Activated B cell treated with CpG ODN at 0.5 μM for 24 hours (primary cell): ENCODE measurements at places on chromosomes 11 and 22. TPM values are rescaled to one million over a fixed set of nuclear protein-coding genes. Genes with fewer than 3 reads are reported as not detected.

DNA sequence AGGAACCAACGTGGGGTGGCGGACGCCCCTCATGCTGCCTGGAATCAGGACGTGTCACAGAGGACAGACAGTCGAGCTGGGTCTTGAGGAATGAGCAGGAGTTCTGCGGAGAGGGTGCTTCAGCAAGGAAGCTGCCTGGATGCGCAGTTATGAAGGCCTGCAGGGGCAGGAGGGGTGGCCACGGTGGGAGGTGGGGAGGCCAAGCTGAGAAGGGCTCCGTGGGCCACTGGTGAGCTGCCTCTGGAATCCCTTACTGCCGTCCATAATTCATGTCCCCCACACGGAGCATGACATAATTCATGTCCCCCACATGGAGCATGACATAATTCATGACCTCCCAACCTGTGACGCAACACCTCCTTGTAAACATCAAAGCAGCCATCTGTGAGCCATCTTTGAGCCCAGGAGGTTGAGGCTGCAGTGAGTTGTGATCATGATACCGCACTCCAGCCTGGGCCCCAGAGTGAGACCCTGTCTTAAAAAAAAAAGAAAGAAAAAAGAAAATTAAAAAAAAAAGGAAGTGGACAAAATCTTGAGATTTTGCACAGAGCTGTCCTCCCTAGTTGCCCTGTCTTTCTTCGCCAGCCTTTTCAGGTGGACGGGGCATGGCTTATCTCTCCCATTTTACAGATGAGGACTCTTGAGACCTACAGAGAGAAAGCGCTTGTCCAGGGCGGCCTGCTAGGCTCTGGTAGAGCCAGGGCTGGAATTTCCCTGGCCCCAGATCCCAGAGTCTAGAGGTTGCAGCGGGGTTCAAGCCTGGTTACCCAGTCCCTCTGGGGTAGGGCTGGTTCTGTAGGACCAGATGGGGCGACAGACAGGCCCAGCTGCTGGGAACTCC is 24.3 kb upstream of the PICK1 start:
- H3K27me3 ChIP-seq = no peaks in the 10 kb centered on the region
- H3K4me1 ChIP-seq = no peaks in the 10 kb centered on the region
- H3K27ac ChIP-seq = no peak overlapping the region
- H3K36me3 ChIP-seq = no peaks in the 10 kb centered on the region
- no peak overlapping the region for H3K4me3 ChIP-seq

DNA sequence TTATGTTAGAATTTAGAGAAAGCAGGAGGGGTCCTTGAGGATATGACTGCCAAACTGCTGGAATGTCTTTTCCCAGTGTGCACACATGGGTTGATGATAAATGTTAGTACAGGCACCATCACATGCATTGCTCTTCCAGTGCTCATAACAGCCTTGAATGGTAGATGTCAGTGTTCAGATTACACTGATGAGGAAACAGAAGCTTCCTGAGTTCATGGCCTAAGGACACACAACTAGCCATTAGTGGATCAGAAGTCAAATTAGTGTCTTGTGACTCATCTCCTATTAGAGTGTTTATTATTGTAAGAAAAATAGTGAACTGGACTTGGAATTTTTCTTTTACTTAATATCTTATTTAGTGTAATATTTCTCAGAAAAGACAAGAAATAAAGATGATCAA is 241.5 kb downstream of the DDX10 start:
- no peaks in the 10 kb centered on the region for H3K4me1 ChIP-seq
- H3K27ac ChIP-seq = no peak overlapping the region
- no peak for DNase-seq
- no peaks in the 10 kb centered on the region for H3K27me3 ChIP-seq
- peaks cover 10% of the 10 kb centered on the region for H3K36me3 ChIP-seq
- H3K4me3 ChIP-seq = no peak overlapping the region

DNA sequence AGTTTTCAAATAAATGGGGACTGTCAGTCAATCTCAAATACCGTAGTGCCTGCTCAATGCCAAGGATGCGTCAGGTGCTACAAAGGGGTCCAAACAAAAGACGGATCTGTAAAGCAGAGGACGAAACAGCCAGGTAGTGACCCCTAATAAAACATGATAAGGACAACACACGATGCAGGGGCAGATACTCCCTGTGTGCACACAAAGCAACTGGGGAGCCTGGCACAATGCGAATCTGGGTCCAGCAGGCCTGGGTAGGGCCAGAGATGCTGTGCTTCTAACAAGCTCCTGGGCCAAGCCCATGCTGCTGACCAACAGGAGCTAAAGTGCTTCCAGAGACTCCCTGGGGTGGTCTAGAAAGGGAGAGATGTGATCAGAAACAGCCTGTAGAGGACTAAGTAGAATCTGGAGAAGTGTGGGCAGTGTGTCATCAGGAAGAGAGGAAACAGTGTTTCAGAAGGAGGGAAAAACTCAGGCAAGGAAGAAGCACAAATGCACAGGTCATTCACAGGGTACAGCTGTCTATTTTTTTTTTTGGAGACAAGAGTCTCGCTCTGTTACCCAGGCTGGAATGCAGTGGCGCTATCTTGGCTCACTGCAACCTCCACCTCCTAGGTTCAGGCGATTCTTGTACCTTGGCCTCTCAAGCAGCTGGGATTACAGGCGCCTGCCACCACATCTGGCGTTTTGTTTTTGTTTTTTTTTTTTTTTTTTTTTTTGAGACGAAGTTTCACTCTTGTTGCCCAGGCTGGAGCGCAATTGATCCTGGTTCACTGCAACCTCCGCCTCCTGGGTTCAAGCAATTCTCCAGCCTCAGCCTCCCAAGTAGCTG is 74.5 kb downstream of the MICAL3 start:
- no peaks in the 10 kb centered on the region for H3K27me3 ChIP-seq
- H3K4me3 ChIP-seq = no peak overlapping the region
- H3K36me3 ChIP-seq = peaks cover 36% of the 10 kb centered on the region
- peaks cover 88% of the 10 kb centered on the region for H3K4me1 ChIP-seq

- no peak overlapping the region for H3K27ac ChIP-seq
- H3K4me1 ChIP-seq = no peaks in the 10 kb centered on the region
- H3K27me3 ChIP-seq = peaks cover 2% of the 10 kb centered on the region
- no peaks in the 10 kb centered on the region for H3K36me3 ChIP-seq
Observed at GRCh38 chr11:36026315-36026968, 82.6 kb downstream of the LDLRAD3 start.

GRCh38 chr22:24807284-24807950 is 1.4 kb downstream of the SGSM1 start:
- H3K4me1 ChIP-seq = peaks cover 5% of the 10 kb centered on the region
- no peak for DNase-seq
- H3K4me3 ChIP-seq = no peak overlapping the region

DNA sequence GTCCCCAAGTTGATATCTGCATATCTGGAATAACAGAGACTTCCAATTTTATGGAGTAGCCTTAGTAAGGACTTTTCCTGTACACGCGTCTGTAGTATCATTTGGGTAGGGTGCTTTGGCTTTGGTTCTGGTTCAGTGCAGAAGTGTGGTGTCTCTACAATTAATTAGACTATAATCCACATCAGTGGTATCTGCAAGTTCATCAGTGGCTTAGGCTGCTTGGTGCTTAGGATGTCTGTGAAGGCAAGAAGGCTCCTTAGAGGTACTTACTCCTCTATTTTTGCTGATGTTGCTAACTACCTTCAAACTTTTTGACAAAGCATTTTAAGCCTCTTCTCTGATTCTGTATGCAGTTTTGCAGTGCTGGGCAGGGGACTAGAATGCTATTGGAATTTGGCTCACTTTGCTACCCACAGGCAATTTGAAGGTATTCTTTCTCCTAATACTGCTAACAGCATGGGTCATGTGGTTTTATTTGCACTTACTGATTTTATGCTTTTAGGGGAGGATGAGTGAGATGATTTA is 49.4 kb downstream of the KCNQ1OT1 start:
- no peak overlapping the region for H3K27ac ChIP-seq
- H3K27me3 ChIP-seq = no peaks in the 10 kb centered on the region
- DNase-seq = no peak

DNA sequence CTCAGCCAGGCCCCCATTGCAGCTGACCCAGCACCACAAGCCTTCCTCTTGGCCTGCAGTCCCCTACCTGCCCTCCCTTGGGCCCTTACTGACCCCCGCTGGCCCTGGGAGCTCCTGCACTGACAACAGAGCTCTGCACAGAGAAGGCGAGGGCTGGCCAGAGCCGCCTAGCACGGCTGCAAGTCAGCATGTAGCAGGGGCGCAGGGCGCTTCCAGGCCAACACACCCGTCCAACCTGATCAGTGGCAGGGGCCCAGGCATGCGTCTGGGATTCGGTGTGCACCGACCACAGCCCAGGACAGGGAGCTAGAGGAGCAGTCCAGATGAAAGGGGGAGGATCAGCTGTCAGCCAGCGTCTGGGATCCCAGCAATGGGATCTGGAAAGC is 7.6 kb downstream of the WNT7B start:
- no peak overlapping the region for H3K27ac ChIP-seq
- H3K4me1 ChIP-seq = peaks cover 8% of the 10 kb centered on the region
- no peak for DNase-seq
- no peaks in the 10 kb centered on the region for H3K36me3 ChIP-seq
- no peak overlapping the region for H3K4me3 ChIP-seq

DNA sequence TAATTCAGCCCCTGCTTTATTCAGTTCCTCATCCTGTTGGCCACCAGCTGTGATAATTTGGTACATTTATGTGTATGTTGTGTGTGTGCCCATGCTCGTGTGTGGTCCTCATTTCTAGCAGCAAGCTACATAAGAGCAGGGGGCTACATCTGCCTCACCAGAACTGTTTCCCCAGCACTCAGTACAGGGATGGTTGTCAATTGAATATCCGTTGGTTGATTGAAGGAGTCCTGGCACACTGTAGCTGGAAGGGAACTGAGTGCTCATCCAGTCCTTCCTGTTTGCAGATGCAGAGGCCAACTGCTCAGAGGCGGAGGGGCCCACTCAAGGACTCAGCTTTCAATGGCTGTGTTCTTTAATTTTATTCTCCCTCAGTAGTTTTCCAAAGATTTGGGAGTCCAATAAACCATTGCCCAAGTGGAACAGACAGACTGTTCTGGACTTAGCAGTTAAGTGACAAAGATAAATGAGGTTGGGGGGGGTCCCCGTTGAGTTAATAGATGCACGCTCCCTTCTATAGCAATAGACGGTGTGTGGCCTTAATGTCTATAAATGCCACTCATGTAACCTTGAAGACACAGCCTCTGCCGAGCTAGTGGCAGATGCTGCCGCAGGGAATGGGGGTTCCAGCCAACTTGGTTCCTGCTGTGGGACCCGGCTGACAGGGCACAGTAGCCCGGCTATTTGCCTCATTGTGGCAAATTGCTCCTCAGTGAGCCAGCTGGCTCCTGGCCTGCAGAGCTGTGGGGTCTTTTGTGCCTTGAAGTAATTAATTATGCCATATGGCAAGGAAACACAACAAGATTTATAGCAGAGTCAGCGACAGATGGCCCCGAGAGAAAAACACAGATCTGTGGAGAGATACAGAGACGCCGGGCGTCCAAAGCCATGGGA is 71.4 kb upstream of the GRK3 start:
- H3K4me3 ChIP-seq = no peak overlapping the region
- H3K36me3 ChIP-seq = peaks cover 14% of the 10 kb centered on the region
- DNase-seq = no peak
- H3K27me3 ChIP-seq = no peaks in the 10 kb centered on the region

GRCh38 chr22:48055185-48055584 is 1292.7 kb downstream of the TBC1D22A start:
- no peak overlapping the region for H3K4me3 ChIP-seq
- H3K27me3 ChIP-seq = peaks cover 19% of the 10 kb centered on the region
- no peak for DNase-seq

DNA sequence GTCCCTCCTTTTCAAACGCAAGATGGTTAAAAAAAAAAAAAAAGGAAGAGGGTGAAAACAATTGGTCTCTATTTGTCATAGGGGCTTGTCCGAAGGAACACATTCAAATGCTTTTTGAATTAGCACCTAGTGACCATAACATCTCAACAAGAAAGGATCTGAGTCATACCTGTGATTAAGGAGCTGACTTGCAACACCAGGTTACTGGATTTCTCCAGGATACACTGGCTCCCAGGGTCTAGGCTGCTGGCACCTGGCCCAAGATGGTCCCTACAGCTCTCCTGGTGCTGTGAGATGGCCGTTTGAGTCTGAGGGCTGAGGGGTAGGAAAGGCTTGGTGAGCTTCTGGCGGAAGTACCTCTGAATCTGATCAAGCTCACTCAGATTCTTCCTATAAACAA is 28.4 kb upstream of the UCP3 start:
- no peak overlapping the region for H3K4me3 ChIP-seq
- H3K27ac ChIP-seq = no peak overlapping the region
- H3K36me3 ChIP-seq = peaks cover 90% of the 10 kb centered on the region
- no peaks in the 10 kb centered on the region for H3K27me3 ChIP-seq
- no peaks in the 10 kb centered on the region for H3K4me1 ChIP-seq
- no peak for DNase-seq

GRCh38 chr11:105899772-105900171 is 122.3 kb downstream of the MSANTD4 start:
- no peak for DNase-seq
- no peak overlapping the region for H3K4me3 ChIP-seq
- no peaks in the 10 kb centered on the region for H3K36me3 ChIP-seq
- no peaks in the 10 kb centered on the region for H3K4me1 ChIP-seq

GRCh38 chr22:49764127-49764581 is 63.5 kb downstream of the BRD1 start:
- no peaks in the 10 kb centered on the region for H3K27me3 ChIP-seq
- H3K4me1 ChIP-seq = peaks cover 2% of the 10 kb centered on the region
- no peak overlapping the region for H3K4me3 ChIP-seq
- peak; percentile 14 for DNase-seq
- no peak overlapping the region for H3K27ac ChIP-seq

- DNase-seq = peak; percentile 40
- peaks cover 12% of the 10 kb centered on the region for H3K4me1 ChIP-seq
- no peak overlapping the region for H3K4me3 ChIP-seq
- peaks cover 2% of the 10 kb centered on the region for H3K36me3 ChIP-seq
- H3K27me3 ChIP-seq = peaks cover 42% of the 10 kb centered on the region
Observed at GRCh38 chr11:102110761-102111010, 439 bp downstream of the YAP1 start.

GRCh38 chr22:39457198-39457555 is 365 bp downstream of the MGAT3 start:
- H3K4me3 ChIP-seq = no peak overlapping the region
- H3K4me1 ChIP-seq = peaks cover 69% of the 10 kb centered on the region
- no peak overlapping the region for H3K27ac ChIP-seq
- peaks cover 3% of the 10 kb centered on the region for H3K27me3 ChIP-seq

Gene RIBC2
- total RNA-seq = 0.31 and 0.32 TPM in 2 replicates

Gene MS4A6E
- not detected in 2 replicates for total RNA-seq

Gene KCTD14
- 0.20 and 0.22 TPM in 2 replicates for total RNA-seq

Gene OR52N5
- not detected in 2 replicates for total RNA-seq

Gene CRYBA4
- not detected in 2 replicates for total RNA-seq

Gene SPI1
- 63.9 and 68.8 TPM in 2 replicates for total RNA-seq

Gene PRG2
- 0.76 and 1.1 TPM in 2 replicates for total RNA-seq
